ENCODE measurements at places on chromosomes 12 and 14.
A peak's percentile ranks its signal among the peaks of the same experiment; 100 is the strongest.

- no peak for DNase-seq
These were observed 43.3 kb downstream of the SLC8B1 start for GRCh38 chr12:113291586-113291985.

- no peak for DNase-seq
These were observed 33.0 kb downstream of the KLHL28 start for GRCh38 chr14:44928793-44929192.

DNA sequence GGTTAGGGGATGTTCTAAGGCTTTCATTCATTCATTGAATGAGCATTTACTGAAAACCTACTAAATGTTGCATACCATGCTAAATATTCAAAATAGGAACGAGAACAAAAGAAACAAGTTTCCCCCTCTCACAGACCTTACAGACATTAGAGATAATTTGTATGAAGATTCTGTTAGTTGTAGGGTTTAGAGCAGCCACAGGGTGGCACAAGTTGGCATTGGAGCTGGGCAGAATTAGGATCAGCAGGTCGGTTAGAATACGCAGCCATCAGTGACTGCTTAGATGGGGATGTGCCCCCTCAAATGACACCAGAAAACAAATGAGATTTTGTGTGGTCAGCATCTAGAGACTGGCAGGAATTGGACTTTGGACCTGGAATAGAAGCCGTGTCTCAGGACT is 166.3 kb upstream of the DAAM1 start:
- DNase-seq, result no peak

GRCh38 chr12:79961411-79961810 is 26.5 kb upstream of the PPP1R12A start:
- DNase-seq, result no peak

DNA sequence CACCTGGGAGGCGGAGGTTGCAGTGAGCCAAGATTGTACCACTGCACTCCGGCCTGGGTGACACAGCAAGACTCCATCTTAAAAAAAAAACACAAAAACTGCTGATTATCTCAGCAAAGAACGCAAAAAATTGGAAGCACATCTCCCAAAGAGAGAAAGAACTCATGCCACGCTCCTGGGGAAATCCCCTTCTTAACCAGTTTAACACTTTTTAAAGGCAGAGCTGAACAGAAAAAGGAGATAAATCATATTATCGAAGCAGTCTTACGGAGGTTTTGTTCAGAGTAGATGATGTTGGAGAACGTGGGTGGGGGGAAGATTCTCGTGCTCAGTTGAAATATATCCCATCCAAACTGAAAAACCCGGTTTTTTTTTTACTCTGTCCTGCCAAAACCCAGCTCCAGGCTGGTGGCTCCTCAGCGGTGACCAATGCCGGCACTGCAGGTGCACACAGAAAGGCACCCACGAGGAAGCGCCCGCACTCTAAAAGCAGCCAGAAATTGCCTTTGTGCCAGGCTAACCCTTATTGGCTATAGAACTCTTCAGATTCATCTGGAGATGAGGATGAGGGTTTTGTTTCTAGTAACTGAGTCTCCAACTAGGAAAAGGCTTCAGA is 100.2 kb upstream of the PARP11 start:
- no peak for DNase-seq

DNA sequence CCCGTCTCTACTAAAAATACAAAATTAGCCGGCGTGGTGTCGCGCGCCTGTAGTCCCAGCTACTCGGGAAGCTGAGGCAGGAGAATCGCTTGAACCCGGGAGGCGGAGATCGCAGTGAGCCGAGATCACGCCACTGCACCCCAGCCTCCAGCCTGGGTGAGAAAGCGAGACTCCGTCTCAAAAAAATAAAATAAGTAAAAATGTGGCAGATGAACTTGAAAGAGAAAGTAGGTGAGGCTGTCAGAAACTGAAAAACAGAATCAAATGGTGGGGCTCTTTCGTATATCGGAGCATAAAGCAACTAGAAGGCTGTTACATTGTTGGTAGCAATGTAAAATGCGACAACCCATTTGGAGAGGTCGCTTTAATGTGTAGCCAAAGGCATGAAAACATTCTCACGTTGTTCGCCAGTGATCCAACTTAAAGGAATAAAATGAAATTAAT is 767 bp upstream of the CCNT1 start:
- peak; percentile 23 for DNase-seq

DNA sequence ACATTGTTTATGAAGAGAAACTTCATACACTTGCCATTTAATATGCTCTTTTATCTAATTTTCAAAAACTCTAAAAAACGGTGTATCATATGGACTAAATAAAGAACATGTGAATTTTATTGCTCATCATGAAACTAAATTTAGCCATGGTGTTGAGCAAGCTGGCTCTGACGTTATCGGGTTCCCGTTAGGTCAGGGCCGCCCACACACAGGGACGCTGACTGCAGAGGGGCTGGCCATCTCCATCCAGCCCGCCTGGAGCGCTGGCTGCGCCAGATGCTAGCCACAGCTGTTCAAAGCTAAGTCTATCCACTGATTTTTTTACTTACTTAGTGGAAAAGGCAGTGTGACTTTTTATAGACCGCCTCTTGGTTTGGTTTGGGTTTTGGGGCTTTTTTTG is 36.5 kb upstream of the DYNC1H1 start:
- DNase-seq, result peak; percentile 99

Data from adipocyte (in vitro differentiated cells).